ENCODE measurements at places on chromosomes 7 and 10.

DNA sequence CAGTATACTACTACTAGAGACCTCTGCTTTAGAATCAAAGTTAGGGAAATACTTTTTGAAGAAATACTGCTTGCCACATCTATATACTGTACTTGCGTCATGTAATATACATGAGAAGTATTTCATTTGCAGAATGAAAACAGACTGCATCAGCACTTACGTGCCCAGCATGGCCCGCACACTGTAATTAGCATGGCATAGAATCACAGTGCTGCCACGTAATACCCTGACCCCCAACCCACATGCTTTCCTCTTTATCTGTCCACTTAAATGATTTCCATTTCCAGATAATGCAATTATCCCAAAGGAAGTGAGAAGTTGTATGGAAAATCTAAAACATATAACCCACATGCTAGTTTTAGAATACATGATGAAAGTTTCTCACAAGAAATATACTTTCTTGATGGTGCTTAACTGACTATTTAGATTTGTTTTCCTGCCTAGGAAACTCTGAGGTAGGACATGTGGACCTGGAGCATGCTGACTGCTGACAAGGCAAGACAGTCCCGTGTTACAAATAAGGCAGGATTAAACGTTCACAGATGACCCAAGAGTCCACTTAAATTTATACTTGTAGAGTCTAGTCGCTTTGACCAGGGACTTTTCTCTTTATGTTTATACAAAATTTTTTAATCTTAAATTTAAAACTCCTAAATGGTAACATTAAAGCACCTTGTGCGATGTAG, 12.6 kb downstream of the USP6NL start:
- no peak for DNase-seq

- no peak for DNase-seq
These were observed 142.5 kb upstream of the LRRTM3 start for GRCh38 chr10:66783316-66783715.

- no peak for DNase-seq
These were observed 100.4 kb upstream of the SEMA3D start for GRCh38 chr7:85287106-85287825.

GRCh38 chr7:90713628-90714027, 117.5 kb downstream of the CDK14 start:
- DNase-seq = no peak
